ENCODE measurements at places on chromosomes 3 and 15.

DNA sequence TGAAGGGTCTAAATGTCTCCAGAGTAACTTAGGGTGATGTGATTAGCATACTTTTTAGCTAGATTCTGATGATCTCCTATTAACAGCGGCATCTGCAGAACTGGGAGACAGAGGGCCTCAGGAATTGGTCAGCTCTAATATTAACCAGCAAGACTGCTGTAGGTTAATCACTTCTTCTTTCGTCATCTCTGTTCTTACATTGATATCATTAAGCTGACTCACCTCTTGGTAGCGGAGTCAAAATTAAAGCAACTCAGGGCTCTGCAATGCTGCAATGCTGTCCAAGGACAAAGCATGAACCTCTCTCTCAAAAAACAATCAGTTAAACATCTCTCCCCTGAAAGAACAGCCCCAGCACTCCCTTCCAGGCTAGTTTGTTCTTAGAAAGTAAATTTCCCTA, 57.5 kb upstream of the TRA2B start:
- DNase-seq: no peak

GRCh38 chr3:25191673-25192072, 236.4 kb upstream of the RARB start:
- DNase-seq: no peak

GRCh38 chr3:65026151-65026550, 338.4 kb upstream of the ADAMTS9 start:
- DNase-seq: no peak

DNA sequence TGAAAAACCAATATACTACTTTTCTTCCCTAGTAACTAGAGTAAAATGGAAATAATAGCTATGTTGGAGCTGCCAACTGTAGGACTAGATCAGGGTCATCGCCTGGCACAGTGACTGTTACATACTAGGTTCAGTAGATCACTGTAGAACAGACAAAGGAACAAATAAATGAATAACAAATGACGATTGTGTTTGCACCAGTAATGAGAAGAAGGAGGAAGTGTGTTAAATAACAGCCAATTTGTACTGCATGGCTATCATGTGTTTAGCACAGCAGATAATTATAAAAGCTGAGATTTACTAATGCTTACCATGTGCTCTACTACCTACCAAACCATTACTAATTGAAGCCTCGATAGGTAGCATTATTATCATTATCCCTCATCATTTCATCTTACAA, 85.3 kb upstream of the FXR1 start:
- DNase-seq: no peak

DNA sequence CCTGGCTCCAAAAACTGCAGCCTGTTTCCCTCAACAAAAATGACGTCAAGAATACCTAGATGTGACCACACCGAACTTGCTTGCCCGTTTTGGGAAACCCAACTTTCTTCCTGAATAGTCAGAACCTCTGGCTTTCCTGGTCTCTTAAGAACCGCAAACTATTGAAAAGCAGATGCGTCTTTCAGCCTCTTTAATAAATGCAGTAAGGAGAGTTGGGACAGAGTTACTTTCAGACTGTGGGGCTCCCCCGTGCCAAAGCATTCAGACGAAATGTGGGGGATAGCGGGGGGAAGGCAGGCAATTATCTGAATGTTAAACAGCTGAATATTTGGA, 1.2 kb upstream of the PROK2 start:
- no peak for DNase-seq

- DNase-seq: no peak
Observed at GRCh38 chr3:107846279-107846852, 244.5 kb downstream of the CD47 start.

DNA sequence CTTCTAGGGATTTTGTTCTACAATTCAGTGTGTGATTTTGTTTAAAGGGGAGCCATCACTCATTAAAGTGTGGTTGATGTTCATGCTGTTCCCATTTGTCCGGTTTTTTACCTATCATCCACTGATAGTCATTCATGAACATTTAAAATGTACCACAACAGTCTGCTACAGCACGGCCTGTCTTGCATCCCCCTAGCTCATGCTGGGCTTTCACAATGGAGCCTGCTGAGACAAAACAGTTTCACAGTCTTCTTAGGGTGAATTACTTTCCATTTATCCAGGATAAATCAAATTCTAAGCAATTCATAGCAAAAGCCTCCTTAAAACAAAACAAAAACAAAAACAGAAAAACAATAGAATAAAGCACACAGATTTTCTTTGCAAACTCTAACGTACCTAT, 627.2 kb downstream of the CADM2 start:
- DNase-seq: no peak

DNA sequence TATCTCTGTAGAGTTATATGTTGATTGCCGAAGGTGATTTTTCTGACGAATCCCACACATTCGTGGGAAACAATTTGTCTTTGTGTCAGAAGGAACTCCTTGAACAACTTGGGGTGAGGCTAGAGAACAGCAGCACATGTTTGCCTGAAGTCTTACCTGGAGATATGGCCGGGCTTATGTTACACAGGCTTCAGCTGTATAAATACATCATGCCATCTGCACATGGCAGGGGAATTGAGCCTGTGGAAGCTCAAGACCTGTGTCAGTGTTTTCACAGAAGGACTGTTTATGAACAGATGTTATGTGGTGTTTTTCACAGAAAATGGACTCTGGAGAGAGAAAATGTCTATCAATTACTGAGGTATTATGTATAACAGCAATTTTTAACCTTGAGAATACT, 203.6 kb upstream of the MDFIC2 start:
- no peak for DNase-seq

DNA sequence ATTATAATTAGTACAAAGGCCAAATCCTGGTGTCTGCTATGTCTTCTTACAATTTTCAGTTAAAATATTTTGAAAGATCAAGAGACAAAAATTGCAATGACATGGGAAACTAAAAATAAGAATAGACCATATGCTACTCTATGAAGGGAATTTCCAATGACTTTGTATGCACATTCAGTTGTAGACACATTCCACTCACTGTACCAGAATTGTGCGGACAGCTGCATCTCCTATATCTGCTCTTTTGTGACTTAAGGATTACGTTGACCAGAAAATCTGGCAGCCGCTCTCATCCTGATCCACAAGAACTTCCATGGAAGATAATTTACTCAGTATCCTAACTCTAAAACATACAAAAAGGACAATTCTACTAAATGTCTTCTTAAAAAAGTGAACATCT, 493.9 kb upstream of the KCNMB2 start:
- DNase-seq: no peak

DNA sequence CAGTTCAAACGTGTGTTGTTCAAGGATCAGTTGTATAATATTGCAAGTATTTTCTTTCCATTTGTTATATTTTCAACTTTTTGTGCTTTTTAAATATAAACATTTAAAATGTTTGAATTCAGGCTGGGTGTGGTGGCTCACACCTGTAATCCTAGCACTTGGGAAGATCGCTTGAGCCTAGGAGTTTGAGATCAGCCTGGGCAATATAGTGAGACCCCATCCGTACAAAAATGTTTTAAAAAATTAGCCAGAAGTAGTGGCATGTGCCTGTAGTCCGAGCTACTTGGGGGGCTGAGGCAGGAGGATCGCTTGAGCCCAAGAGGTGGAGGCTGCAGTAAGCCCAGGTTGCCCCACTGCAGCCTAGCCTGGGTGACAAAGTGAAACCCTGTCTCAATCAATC, 4.7 kb downstream of the ARL13B start:
- no peak for DNase-seq

- no peak for DNase-seq
Observed at GRCh38 chr3:164194842-164195241, 883.5 kb downstream of the SI start.

- DNase-seq: no peak
Observed at GRCh38 chr3:79473993-79474392, 293.8 kb downstream of the ROBO1 start.

GRCh38 chr3:101512396-101512645, 691 bp downstream of the SENP7 start:
- DNase-seq: no peak

GRCh38 chr3:159008401-159008800, 206.5 kb downstream of the MFSD1 start:
- DNase-seq: no peak

- DNase-seq: no peak
Observed at GRCh38 chr3:21297304-21297703, 453.7 kb downstream of the ZNF385D start.

DNA sequence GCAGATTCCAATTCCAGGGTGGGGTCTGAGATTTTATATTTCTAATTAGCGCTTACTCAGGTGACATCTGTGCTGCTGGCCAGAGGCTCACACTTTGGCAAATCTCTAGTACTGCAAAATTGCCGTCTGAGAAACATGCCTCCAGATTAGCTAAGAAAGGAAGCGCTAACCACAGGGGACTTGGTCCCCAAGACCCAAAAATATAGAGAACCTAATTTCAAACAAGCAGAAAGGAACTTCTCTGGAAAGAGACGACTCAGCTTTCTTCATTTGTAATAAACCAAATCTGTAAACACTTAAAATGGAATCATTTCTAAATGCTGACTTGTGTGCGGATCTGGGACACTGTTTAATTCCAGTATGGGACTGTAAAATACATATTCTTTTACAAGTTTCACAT, 55.7 kb downstream of the B3GNT5 start:
- no peak for DNase-seq

- DNase-seq: no peak
Observed at GRCh38 chr15:57143511-57144078, 225.2 kb downstream of the TCF12 start.

GRCh38 chr3:183762304-183762703, 63.1 kb downstream of the MAP6D1 start:
- DNase-seq: no peak

GRCh38 chr3:71011565-71012287, 571.8 kb downstream of the FOXP1 start:
- DNase-seq: no peak

GRCh38 chr15:68429691-68430470, 2.1 kb downstream of the ITGA11 start:
- DNase-seq: no peak

DNA sequence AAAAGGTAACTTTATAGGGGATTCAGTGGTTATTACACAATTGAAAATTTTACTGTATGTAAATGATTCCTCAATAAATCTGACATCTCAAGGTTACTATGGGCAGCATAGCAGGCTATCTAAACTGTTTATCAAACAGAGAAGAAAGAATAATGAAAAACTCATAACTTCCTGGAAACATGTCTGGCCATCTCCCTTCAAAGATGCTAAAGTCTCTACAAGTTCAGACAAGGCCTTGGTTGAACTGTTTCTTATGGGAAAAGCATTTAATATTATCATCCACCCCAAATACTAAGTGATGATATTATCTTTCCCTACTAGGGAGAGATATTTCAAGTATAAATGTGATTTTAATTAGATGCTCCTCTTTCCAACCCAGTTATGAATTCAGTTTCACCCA, 114.9 kb downstream of the ARRDC4 start:
- DNase-seq: no peak

- no peak for DNase-seq
Observed at GRCh38 chr3:170809007-170809974, 60.7 kb downstream of the RPL22L1 start.

DNA sequence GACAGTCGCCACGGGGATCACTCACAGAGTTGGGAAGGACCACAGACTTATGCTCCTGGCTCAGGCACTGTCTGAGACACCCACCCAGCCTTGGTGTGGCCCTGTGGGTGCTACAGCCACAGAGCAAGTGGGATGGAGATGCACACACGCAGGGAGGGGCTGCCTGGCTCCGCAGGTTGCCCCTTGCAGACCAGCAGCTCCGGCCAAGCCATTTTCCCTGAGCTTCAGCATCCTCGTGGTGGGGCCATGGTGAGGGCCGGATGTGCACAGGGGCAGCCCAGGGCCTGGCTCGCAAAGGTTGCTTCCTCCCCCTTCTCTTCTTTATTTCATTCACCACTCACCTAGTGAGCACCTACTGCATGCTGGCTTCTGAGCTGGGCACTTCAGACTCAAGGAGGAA, 55.4 kb upstream of the GRIP2 start:
- DNase-seq: no peak

DNA sequence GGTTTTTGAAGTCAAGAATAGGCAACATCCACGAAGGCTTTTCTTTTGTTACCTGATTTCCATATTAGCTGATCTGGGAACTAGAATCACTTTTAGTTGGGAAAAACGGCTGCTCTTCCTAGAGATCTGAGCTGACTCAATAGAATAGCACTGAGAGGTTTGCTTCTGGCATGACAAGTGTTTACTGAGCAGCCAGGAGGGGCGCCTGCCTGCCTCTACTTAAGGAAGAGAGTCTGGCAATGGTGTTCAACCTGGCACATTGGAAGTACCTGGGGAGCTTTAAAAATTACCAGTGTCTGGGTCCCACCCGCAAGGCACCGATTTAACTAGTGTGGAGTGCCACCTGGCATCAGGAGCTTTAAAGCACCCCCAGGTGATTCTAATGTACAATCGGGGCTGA, 34.4 kb downstream of the FAM43A start:
- no peak for DNase-seq

GRCh38 chr15:81294516-81294880, 29.4 kb downstream of the STARD5 start:
- DNase-seq: no peak

GRCh38 chr3:86774082-86774691, 216.8 kb downstream of the VGLL3 start:
- DNase-seq: no peak

DNA sequence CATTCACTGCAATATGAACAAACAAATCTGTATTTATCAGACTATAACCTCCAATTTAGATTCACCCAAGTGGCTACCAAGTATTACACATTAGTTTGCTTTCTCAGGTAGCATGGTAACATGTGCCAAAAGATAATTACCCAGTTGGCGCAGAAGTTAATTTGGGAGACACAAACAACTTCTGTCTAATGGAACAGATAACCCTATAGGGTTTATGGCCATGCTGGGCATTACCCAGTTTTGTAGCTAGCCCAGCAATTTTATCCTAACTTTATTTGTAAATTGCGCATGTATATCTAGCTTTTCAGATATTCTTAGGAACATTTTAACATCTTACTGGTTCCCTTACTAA, 780 bp downstream of the RPL22L1 start:
- DNase-seq: no peak

DNA sequence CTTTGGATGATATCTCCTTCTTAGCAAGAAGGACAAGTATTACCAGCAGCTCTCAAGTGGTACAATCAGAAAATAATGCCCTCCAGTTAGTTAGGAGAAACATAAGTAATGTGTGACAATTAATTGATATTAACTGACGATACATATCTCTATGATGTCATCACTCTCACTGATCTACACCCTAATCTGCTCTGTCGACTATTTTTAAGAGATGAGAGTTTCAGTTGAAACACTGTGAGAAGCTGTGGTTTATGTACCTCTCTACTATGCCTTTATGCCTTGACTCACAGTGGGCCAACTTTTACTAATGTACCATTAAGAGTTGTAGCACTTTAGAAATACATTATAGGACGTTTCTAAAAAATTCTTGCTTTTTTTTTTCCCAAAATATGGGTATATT, 8.6 kb downstream of the CEP152 start:
- DNase-seq: no peak
